ENCODE measurements at places on chromosomes 16 and 17.
A peak's percentile ranks its signal among the peaks of the same experiment; 100 is the strongest.

DNA sequence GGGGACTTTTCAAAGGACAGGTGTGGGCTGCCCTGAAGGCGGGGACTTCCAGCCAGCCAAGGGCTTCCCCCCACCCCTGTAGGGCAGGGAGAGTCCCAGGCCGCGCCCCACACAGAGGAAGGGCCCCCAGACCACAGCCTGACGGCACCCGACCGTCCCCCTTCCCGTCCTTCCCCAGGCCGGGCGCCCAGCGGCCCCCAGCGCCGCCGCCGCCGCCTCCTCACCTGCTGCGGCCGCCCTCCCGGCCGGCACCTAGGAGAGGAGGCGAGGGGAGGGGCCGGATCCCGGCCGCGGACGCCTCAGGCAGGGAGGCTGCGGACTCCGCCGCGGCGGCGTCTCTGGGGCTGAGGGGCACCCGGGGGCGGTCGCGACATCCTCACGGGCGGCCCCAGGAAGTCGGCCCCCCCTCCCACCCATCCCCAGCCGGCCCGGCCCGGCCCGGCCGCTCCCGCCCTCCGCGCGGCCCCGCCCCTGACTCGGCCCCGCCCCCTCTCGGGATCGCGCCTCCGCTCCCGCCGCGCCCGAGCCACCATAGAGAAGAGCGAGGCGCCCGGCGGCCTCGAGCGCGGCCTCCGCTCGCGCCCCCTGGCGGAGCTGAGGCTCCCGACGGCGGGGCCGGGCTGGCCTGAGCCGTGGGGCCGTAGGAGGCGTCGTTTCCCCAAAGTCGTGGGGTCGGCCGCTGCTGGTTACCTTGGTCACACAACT is 25.5 kb upstream of the RFFL start:
- DNase-seq, result peak; percentile 75

GRCh38 chr16:86306811-86307513 is 203.4 kb upstream of the FOXF1 start:
- no peak for DNase-seq

- no peak for DNase-seq
These were observed 59.4 kb upstream of the ASIC2 start for GRCh38 chr17:33352526-33352925.

DNA sequence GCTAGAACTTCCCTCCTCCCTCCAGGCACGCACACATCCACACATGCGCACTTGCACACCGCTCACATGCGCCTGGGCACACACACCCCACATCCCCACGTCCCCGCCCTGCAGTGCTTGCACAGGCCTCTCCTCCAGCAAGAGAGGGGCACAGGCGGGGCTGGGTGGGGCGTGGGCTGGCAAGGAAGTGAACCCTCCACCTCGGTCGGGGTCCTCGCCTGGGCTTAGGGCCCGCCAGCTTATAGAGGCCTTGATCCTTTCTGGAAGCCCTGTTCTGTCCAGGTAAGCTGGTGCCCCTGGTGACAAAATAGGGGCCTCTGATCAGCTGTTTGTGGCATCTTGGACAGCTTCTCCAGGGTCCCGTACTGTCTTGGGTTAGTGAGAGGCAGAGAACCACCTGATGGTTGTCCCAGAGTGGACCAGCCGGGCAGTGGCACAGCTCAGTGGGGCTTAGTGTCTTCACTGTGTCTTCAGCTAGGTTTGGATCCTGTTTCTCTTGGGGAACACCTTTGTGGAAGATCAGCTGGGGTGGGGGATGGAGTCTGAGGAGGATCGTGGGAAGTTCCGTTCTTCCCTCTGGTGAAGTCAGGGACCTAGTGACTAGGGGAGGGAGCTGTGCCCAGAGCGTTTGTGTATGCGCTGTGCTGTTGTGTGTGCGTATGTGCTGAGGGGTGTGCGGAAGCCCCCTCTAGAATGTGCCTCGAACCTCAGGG is 12.1 kb downstream of the TBX4 start:
- DNase-seq, result no peak

DNA sequence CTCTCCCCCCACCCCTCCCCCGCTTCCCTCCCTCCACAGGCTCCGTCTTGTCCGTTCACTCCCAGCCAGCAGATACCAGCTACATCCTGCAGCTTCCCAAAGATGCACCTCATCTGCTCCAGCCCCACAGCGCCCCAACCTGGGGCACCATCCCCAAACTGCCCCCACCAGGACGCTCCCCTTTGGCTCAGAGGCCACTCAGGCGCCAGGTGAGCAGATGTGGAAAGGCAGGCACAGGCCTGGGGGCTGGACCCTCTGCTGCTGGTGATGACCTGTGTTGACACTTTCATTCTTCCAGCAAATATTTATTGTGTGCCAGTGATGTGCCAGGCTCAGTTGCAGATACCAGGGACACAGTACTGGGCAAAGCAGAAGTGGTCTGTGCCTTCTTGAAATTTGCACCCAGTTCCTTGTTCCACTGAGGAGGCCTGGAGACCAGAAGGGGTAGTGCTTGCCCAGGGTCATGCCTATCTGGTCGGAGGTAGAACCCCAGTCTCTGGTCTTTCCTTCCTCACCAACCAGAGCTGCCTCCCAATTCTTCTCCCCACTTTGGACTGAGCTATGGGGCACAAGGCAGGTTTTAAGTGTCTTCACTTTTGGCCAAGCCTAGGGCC is 10.3 kb upstream of the ABCC3 start:
- no peak for DNase-seq

- DNase-seq, result no peak
These were observed 282.4 kb downstream of the ABCC12 start for GRCh38 chr16:47873434-47873833.

GRCh38 chr16:21103941-21104860 is 46.4 kb downstream of the DNAH3 start:
- DNase-seq, result no peak

DNA sequence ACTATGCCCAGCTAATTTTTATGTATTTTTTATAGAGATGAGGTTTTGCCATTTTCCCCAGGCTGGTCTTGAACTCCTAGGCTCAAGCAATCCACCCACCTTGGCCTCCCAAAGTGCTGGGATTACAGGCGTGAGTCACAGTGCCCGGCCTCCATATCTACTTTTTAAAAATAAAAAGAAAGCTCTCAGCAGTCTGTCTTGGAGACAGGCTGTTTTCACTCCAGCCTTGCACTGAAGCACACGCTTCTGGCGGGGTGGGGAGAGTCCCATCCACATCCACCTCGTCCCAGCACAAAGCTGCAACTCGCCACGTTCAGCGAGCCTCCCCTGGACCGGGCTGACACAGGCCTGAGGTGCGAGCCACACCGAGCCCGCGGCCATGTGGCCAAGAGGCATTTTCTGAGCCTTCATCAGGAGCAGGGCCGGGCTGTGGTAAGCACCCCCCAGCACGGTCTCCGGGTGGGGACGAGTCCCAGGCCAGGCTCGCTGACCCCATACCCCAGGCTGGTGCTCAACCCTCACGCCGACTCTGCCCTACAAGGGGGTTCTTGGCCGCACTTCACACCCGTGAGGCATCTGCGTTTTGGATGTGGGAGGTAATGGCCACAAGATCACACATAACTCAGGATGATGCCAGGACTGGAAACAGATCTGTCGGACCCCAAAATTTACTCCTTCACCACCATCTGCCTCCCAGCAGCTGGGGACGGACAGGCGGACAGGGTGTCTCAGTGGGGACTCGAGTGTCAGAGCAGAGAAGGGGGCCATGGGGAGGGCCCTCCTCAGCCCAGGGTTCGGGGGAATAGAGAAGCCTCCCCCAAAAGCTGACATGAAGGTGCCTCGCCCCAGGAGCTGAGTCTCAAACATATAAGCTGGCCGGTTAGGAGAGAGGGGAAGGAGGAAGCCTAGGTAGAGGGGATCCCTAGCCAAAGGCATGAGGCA is 28.6 kb downstream of the TBC1D16 start:
- DNase-seq, result no peak

DNA sequence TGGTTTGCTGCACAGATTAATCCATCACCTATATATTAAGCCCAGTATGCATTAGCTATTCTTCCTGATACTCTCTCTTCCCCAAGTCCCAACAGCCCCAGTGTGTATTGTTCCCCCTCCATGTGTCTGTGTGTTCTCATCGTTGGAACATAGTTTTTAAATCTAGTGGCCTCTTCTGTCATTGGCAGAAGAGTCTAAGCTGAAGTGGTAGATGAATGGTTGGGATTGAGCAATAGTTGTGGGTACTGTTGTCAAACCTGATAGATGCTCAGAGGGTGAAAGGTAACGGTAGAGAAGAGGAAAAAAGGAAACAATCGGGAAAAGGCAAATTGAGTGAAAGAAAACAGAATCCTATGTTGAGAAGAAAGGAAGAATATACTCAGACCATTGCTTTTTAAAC is 29.9 kb downstream of the MAP3K3 start:
- DNase-seq, result no peak

- no peak for DNase-seq
These were observed 9.7 kb downstream of the ZNHIT3 start for GRCh38 chr17:36496018-36496789.

- DNase-seq, result no peak
These were observed 48.7 kb downstream of the GSG1L start for GRCh38 chr16:28014851-28015250.

DNA sequence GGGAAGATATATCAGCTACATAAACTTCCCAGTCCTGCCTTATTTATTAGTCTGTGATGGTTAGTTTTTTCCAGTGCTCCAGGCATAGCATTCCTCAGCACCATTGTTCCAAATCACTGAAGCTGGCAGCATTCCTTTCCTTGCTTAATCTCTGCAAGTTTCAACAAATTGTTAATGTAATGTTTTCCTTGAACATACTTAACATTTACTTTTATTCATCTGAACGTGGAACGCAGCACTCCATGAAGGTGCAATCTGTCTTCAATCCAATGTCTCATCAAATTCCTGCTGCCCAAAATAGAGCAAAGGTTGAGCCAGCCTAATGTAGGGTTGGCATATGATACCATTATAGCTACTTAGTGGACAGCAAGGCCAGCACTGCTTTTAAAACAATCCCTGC is 441.1 kb upstream of the RBFOX1 start:
- DNase-seq, result no peak

- DNase-seq, result no peak
These were observed 75.5 kb upstream of the TBX2 start for GRCh38 chr17:61323909-61324868.

DNA sequence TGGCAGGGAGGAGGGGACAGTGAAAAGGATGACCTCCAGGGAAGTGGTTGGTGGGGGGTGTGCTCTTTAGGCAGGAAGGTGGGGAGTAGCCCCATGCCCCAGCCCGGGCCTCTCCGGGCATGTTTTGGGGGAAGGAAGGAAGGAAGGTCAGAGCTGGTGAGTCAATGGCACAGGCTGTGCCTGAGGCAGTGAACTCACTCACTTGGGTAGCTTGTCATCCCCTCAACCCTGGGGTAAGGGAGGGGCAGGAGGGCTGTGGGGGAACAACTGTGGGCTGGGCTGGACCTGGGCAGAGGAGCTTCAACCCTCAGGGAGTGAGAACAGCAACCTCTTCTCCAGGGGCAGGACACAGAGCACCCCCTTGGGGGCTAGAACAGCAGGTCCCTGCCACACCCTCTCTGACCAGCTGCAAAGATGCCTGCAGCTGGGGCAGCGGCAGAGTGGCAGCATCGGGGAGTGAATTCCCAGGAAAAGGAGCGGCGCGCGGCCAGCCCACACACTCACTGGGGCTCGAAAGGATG is 6.3 kb downstream of the CSF3 start:
- DNase-seq, result no peak

- no peak for DNase-seq
These were observed 15.7 kb downstream of the ZDHHC7 start for GRCh38 chr16:84995663-84996062.

DNA sequence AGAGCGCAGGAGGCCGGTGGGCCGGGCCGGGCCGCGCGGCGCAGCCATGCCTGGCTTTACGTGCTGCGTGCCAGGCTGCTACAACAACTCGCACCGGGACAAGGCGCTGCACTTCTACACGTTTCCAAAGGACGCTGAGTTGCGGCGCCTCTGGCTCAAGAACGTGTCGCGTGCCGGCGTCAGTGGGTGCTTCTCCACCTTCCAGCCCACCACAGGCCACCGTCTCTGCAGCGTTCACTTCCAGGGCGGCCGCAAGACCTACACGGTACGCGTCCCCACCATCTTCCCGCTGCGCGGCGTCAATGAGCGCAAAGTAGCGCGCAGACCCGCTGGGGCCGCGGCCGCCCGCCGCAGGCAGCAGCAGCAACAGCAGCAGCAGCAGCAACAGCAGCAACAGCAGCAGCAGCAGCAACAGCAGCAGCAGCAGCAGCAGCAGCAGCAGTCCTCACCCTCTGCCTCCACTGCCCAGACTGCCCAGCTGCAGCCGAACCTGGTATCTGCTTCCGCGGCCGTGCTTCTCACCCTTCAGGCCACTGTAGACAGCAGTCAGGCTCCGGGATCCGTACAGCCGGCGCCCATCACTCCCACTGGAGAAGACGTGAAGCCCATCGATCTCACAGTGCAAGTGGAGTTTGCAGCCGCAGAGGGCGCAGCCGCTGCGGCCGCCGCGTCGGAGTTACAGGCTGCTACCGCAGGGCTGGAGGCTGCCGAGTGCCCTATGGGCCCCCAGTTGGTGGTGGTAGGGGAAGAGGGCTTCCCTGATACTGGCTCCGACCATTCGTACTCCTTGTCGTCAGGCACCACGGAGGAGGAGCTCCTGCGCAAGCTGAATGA is 606 bp downstream of the THAP11 start:
- DNase-seq, result no peak

- DNase-seq, result no peak
These were observed 44.0 kb downstream of the ANKRD11 start for GRCh38 chr16:89446136-89446974.

DNA sequence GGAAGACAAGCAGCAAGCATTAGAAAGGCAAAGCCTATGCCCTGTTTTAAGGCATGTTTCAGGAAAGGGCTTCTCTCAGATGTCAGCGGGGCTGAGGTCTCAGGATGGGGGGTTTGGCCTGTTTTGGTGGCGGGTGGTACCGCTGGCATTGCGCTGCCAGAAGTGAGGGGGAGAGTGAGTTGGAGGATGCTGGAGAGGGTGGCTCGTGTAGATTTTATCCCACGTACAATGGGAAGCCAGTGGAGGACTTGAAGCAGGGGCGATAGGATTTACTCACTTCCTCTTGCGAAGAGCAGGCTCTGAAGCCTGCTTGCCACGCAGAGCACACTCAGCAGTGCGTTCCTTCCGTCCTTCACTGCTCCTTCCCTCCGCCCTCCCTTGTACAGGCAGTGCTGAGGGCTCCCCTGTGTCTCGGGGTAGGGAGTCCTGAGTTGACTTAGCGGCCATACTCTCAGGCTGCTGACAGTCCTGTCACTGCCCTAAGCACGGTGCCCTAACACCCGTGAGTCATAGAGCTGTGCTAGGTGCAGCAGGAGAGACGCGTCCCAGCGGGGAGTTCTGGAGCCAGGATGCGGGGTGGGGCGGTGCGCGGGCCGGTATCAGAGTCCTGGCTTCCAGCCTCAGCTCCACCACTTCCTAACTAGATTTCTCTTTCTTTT is 113.1 kb downstream of the SNX29 start:
- no peak for DNase-seq

GRCh38 chr16:63695347-63695746 is 1426.5 kb downstream of the CDH11 start:
- DNase-seq, result no peak
